ENCODE measurements at places on chromosomes 12 and 14.
A peak's percentile ranks its signal among the peaks of the same experiment; 100 is the strongest.

DNA sequence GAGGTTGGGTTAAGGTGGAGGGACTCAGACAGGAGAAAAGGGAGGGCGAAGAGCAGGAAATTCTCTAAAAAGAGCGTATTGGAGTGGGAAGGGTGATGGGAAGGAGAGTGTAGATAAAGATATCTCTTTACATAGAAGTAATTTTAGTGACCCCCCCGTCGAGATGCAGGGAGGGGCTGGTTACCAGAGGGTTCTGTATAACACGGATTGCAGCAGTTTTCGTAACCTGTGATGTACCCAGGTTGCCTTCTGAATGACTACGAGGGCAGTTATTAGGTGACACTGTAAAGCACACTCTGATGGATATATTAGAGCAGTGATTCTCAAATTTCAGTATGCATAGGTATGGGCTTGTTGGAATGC is 443 bp downstream of the DNAL1 start:
- DNase-seq = no peak

DNA sequence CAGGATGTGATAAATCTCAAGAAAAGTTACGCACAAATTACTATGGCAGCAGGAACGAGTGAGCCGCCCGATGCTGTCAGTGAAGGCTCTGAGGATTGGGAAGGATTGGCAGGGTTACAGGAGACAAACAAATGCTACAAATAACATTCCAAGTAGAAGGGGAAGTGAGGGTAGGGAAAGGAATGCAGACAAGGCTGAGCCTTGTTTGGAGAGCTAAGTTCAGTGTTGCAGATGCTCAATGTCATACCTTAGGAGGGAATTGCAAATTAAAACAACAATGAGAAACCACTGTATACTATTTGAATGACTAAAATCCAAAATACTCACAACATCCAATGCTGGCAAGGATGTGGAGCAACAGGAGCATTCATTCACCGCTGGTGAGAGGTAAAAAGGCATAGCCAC is 1.3 kb downstream of the CLEC9A start:
- DNase-seq = peak; percentile 30

DNA sequence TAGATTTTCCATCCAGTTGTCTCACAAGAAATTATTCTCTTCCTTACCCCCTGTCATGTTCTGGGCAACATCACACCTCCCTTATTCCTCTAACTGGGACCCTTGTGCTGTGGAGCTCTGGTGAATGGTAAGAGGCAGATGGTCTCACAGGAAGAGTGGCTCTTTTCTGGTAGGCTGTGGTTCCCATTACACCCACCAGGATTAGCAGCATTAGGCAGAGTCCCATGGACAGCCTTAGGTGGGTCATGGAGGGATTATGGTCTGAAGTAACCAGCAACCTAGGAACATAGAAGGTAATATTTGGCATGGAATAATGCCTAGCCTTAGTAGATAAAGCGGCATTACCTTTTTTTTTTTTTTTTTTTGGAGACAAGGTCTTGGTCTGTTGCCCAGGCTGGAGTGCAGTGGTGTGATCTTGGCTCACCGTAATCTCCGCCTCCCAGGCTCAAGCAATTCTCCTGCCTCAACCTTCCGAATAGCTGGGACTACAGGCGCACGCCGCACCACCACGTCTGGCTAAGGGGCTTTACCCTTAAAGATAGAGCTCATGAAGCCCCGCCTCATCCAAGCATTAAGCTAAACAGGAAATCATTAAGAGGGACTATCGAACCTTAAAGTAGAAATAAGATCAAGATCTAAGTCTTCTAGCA is 4.0 kb downstream of the C14orf119 start:
- DNase-seq = no peak

GRCh38 chr14:99534863-99535262 is 53.7 kb downstream of the CCNK start:
- no peak for DNase-seq

DNA sequence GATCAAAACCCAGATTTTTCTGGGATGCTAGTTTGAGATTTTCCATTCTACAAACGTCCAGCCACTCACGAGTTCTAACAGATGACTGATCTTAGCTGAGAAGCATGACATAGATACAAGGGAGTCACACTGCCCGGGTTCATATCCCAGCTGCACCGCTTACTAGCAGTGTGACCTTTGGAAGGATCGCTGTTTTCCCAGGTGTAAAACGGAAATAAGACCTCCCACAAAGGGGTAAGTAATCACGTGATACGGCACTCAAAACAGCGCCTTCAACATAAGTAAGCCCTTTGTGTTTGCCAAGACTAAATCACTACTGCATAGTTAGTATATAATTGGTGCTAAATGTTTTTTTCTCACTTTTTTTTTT is 624 bp upstream of the PWP1 start:
- peak; percentile 22 for DNase-seq

GRCh38 chr12:130351326-130351725 is 13.6 kb downstream of the PIWIL1 start:
- DNase-seq = no peak

GRCh38 chr14:34596891-34597290 is 33.1 kb downstream of the SNX6 start:
- DNase-seq = no peak

GRCh38 chr12:23847857-23848256 is 101.6 kb downstream of the SOX5 start:
- DNase-seq = no peak

DNA sequence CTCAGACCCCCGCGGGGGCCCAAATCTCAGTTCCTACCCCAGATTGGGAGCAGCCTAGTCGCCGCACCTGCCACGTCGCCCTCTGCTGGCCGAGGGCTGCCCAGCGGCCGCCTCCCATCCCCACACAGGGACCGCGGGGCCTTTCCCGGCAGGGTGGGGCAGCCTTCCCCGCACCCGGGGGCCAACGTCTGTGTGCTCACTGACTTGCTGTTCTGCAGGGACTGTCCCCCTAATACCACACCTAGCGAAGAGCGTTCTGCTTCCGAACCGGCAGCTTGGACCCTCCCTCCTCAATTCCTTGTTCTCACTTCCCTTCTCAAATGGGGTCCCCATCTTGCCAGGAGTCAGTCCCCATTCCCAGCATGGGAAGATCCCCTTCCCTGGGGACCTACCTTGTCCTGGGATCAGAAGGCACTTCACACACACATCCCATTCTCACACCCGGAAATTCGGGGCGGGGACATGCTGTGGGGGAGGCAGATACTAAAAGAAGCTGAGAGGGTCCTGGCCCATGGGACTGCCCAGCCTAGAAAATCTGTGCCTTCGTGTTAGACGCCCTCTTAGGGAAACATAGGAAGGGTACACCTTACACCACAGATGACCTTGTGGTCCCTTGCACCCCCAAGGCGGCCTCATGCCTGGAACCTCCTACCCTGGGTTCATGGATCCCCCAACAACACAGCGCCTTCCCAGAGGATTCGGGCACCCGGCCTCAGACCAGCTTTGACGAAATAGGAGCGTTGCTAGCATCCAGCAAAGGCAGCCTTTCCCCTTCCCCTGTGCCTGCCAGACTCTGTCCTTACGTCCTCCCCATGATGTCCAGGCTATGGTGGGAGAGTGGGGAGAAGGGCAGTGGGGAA is 16.4 kb downstream of the ACVRL1 start:
- DNase-seq = peak; percentile 66

- peak; percentile 27 for DNase-seq
These were observed 46.7 kb upstream of the ATP2A2 start for GRCh38 chr12:110234331-110234751.

GRCh38 chr12:16046266-16046665 is 135.1 kb downstream of the DERA start:
- DNase-seq = no peak

GRCh38 chr12:15629108-15629507 is 160.1 kb downstream of the EPS8 start:
- peak; percentile 92 for DNase-seq

DNA sequence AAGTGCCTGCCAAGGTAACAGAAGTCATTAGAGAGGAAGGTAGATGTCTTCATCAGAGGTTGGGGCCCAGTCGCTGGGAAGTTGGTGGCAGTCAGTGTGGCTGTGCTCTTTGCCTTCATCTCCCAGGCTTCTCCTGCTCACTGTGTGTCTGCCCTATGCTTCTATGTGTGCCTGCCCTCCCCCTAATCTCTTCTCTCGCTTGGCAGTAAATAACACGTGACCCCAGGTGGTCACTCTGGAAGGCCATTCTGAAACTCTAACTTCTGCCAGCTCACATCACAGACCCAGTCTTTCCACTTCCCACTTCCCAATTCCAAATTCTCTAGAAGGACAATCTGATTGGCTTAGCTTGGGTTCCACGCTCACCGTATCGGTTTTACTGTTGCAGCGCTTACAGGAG is 9.3 kb downstream of the ZNF664 start:
- no peak for DNase-seq

DNA sequence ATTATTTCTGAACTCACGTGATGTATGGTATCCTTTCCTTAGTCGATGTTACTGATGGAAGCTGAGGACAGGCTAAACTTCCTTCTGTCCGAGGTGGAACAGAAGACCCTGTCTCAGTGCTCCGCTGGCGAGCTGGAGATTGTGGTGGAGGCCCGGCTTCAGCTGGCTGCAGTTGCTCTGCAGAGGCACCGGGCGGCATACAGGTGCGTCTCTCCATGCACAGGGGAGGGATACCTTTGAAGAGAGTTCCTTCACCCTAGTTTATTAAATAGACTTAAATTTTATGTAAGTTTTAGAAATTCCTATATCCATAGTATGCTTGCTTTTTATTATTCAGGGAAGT is 186.7 kb upstream of the NEDD1 start:
- peak; percentile 24 for DNase-seq

- DNase-seq = no peak
These were observed 658.5 kb downstream of the DIO2 start for GRCh38 chr14:79552778-79553177.

DNA sequence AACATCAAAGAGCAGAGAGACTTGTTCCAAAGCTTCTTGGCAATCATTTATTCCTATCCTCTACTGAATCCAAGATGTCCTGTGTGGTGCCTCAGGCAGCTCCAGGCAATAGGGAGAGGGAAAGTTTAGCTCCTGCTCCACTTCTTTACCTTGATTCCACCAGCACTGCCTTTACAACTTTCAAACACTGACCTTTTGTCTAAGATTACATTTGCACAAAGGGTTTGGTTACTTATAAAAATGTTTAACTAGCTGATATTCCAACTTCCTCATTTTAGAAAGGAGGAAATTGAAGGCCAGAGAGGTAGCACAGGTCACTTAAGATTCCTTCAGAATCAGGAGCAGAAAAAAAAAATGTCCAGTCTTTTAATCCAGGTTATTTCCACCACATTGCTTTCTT is 192.7 kb downstream of the BTG1 start:
- peak; percentile 15 for DNase-seq

DNA sequence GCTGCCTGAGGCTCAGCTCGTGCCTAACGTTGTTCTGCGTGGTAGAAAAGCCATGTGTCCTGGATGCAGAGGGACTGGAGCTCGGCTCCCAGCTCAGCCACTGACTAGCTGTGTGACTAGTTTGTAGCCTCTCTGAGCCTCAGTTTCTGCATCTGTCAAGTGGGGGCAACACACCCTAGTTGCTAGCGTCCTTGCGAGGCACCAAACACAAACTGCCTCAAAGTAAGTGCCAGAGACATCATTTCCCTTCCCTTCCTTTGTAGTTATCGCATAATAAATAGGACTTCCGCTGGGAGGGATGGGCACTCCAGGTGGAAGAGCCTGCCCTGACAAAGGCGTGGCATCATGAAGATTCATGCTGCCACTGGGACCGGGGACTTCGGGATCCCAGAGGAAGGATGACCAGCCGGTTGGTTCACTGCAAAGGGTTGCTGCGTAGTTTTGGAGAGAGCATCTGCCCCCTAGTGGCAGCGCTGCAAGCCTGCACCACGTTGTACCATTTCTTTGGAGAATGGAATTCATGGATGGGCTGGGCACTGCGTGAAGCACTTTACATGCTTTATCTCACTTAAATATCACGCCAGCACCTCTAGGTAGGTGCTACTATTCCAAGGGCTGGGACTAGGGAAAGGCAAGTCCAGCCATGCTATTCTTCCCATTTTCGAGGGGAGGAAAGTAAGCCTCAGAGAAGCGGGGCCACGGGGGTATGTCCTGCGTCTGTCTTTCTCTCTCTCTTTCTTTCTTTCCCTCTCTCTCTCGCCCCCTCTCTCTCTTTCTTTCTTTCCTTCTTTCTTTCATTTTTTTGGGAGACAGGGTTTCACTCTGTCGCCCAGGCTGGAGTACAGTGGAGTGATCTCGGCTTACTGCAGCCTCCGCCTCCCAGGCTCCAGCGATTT is 4.6 kb downstream of the CCDC197 start:
- DNase-seq = peak; percentile 75

DNA sequence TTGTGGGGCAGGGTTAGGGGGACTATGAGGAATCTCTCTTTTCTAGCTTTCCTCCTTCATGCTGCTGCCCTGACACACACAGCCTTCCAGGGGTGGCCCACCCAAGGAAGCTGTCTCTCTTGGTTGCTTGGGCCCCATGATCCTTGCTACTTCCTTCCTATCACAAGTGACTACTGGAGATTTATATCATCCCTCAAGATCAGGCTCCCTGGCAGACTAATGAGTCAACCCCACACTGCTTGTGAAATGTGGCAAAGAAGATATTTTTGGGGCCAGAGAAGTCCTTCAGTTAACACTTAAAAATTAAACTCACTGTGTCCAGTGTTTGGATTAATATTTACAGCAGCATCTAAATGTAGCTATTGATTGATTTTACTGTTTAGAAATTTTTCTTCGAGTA is 1.5 kb downstream of the OR4E1 start:
- DNase-seq = no peak

- no peak for DNase-seq
These were observed 17.8 kb downstream of the HDAC7 start for GRCh38 chr12:47801904-47802246.

DNA sequence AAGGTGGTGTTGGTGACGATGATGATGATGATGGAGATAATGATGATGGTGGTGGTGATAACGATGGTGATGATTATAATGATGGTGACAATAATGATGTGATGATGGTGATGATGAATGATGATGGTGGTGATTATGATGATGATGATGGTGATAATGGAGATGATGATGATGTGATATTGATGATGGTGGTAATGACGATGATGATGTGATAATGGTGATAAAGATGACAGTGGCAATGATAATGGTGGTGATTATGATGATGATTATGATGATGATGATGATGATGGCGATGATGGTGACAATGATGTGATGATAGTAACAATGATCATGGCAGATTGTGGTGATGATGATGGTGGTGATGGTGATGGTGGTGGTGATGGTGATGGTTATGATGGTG is 518.0 kb downstream of the GLT1D1 start:
- DNase-seq = no peak

DNA sequence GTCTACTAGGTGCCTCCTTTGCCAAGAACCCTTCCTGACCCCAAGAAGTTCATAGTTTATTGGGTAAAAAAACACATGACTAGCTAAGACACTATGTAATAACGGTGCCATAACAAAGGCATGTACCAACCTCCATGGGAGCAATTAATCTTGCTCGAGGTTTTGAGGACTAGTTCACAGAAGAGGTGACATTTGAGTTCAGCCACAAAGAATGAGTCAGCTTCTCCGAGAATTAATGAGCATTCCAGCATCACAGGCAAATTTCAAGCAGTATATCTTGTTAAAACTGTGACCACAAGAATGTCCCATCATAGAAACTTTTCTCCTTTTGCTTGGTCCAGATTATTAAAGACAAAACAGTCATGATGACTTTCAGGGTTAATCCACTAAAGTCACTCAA is 113.0 kb upstream of the RAP1B start:
- no peak for DNase-seq

All from suppressor macrophage (primary cell).